ENCODE measurements at places on chromosomes 6 and 20.
A peak's percentile ranks its signal among the peaks of the same experiment; 100 is the strongest.

- DNase-seq, result no peak
Measured at GRCh38 chr6:166437661-166438060, 54.9 kb upstream of the MPC1 start.

GRCh38 chr6:113860181-113860955, 3.2 kb downstream of the MARCKS start:
- DNase-seq, result no peak

DNA sequence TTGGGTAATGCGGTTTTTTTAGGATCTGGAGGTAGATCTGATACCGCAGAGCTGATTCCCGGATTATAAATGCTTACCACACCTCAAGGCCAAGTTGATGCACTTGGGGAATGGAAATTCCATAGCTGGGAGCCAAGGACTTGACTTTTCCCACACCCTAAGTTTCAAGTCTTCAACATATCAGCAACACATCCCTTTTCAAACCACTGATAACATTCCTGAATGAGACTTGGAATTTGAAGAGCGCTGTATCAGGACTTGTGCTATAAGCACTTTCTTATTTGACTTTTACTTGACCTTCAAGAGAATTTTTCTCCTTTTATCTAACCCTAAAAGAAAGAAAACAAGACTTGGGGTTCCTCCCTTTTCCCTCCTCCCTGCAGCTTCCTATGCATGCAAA, 90.6 kb upstream of the NAA20 start:
- no peak for DNase-seq

DNA sequence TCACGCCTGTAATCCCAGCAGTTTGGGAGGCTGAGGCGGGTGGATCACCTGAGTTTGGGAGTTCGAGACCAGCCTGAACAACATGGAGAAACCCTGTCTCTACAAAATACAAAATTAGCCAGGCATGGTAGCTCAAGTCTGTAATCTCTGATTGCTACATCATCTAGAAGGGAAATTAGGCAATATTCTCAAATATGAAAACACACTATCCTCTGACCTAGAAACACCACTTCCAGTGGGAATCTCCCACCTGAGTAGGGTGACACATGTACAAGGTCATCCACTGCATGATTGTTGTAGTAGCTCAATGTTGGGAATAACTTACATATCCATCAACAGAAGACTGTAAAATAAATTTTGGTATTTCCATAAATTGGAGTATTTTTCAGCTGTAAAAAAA, 19.1 kb upstream of the SIRPD start:
- no peak for DNase-seq

DNA sequence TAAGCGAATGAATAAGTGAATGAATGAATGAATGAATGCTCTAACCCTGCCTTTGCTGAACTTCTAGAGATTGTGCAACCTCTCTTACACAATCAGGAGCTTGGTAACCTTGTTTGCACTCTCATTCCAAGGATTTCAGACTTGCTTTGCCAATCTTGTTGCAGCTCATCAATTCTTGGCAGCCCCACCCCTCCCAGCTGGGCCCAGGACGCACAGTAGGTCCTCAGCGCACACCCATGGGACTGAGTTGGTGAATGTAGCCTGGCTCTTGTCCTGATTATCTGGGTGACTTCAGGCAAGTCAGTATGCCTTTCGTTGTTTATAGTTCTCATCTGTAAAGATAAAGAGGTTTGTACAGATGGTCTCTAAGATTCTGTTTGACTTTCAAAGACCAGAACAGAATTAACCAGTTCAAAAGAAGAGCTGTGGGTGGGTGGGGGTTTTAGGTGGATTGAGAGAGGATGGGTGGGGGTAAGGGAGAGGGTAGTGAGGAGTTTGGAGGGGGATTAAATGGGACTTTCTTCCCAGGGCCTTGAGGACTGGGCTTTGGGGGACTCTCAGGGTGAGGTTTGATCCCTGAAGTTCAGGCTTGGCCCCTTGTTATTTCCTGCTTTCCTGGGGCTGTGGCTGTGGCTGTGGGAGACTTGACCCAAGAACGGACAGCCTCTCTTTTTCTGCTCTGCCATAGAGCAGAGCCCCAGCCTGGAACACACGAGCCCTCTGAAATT, 33.2 kb downstream of the VEGFA start:
- no peak for DNase-seq

DNA sequence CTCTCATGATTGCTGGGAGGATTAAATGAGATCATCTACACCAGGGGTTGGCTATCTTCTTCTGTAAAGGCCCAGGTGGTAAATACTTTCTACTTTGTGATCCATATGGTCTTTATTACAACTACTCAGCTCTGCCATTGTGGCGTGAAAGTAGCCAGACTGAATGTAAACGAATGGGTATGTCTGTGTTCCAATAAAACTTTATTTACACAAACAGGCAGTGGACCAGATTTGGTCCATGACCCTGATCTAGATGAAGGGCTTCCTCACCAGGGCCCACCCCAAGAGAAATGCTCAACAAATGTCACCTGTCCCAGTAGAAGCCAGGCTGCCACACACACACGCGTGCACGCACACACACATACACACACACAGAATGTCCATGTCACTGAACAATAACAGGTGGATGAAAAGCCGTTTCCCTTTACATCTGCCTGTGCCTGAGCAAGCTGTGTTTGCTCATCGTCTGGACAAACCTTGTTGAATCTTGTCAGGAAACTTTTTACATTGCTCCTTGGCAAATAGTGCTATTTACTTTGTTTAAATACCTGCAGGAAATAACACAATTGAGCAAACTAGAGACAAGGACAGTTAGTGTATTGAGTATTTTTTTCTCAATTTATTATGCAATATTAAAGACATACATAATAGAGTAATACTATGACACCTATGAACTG, 114.3 kb downstream of the EYA2 start:
- no peak for DNase-seq

- DNase-seq, result no peak
Measured at GRCh38 chr20:7090811-7091210, 323.3 kb downstream of the BMP2 start.

DNA sequence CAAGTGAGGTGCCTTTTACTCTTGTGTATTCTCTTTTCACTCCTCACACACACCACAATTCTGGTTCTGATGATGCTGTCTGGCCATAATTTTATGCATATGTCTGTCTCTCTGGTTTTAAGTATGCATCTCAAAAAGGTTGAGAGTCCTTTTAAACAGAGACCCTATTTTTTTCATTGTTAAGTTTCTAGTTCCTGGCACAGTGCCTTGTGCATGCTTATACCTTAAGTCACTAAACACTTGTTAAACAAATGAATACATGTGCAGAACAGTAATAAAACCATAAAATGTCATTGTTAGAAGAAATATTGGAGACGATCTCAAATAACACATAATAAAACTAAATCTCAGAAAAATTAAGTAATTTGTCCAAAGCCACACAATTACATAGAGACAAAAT, 7.9 kb downstream of the ROS1 start:
- DNase-seq, result no peak

GRCh38 chr20:50409495-50409894, 100.7 kb upstream of the PTPN1 start:
- DNase-seq, result no peak

- DNase-seq, result peak; percentile 43
Measured at GRCh38 chr6:168061269-168062210, 17.5 kb downstream of the FRMD1 start.

DNA sequence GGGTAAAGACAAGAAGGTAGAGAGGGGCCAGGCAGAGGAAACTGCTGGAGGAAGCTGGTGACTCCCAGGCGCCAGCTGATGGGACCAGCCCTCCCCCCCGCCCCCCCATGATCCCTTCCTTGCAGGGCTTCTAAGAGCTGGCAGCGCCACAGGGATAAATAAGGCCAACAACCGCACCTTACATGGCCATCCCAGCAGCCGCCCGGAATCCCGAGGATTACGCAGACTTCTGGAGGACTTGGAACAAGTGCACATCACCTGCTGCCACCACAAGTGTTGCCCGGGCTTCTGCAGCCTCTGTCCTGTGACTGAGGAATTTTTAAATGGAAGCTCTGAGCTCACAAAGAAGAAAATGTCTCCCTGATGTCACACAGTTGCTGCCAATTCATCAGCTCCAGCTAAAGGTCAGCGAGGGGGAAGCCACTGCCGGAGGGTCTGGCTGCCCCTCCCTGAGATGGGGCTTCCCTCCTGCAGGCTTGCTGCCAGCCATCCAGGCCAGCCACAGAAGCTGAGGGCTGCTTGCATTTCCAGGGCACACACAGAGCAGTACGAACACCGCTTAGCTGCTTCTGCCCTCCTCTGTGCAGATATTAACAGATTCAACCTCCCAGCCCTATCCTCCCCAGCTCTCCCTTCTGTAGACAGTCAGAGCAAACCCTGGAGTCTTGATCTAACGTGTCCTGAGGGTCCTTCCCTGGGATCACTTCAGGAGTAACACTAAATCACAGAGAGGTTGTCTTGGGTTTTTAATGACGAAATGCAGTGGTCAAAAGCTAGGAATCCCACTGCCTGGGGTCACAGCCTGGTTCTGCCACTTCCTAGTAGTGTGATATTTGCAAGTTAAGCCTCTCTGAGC, 38.6 kb upstream of the PIM1 start:
- DNase-seq, result no peak

GRCh38 chr6:144745439-144745838, 460.3 kb downstream of the UTRN start:
- DNase-seq, result peak; percentile 87

GRCh38 chr20:4681401-4681800, 40.3 kb upstream of the PRND start:
- no peak for DNase-seq

GRCh38 chr6:130934848-130935585, 107.8 kb downstream of the SMLR1 start:
- DNase-seq, result no peak

DNA sequence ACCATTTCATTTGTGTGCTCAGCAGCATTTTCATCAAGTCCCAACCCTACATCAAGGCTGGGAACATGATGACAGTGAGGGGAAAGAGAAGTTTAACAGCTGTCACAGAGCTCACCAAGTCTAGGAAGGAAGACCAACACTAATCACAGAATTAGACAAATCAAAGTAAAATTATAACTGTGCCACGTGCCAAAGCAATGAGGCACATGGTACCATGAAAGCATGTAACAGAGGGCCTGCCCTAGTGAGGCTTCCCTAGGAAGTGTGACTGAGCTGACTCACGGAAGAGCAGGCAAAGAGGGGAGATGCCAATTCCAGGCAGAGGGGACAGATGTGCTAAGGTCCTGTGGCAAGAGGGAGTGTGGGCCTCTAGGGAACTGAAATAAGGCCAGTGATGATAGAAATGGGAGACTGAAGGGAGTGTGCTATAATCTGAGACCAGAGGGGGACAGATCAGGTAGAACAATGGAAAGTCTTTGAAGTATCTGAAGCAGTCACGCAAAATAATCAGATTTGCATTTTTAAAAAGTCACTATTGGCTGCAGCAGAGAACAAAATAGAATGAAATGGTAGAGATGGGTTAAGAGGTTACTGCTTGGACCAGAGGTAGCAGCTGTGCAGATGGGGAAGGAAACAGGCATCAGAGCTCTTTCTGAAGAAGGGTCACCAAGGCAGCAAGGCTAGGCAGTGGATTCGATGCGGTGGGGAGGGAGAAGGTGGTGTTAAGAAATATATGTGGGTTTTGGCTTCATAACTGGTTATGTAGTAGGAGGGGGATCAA, 86.8 kb downstream of the GPR6 start:
- DNase-seq, result no peak

DNA sequence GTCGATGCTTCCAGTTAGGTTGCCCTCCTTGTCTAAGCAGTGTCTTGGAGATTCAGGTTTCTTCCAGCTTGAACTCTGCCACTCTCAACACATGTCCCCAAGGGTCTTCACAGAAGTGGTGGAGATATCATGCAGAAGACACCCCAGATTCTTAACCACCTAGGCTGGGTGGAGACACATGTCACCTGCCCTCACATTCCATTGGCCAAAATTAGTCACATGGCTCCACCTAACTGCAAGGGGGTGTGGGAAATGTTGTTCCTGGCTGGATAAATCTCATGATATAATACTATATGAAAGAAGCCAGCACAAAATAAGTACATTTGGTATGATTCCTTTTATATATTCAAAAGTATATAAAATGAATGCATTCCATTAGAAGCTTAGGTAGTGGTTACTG, 52.9 kb upstream of the SNRPB2 start:
- DNase-seq, result no peak

GRCh38 chr6:109944448-109944847, 33.7 kb upstream of the GPR6 start:
- DNase-seq, result no peak

DNA sequence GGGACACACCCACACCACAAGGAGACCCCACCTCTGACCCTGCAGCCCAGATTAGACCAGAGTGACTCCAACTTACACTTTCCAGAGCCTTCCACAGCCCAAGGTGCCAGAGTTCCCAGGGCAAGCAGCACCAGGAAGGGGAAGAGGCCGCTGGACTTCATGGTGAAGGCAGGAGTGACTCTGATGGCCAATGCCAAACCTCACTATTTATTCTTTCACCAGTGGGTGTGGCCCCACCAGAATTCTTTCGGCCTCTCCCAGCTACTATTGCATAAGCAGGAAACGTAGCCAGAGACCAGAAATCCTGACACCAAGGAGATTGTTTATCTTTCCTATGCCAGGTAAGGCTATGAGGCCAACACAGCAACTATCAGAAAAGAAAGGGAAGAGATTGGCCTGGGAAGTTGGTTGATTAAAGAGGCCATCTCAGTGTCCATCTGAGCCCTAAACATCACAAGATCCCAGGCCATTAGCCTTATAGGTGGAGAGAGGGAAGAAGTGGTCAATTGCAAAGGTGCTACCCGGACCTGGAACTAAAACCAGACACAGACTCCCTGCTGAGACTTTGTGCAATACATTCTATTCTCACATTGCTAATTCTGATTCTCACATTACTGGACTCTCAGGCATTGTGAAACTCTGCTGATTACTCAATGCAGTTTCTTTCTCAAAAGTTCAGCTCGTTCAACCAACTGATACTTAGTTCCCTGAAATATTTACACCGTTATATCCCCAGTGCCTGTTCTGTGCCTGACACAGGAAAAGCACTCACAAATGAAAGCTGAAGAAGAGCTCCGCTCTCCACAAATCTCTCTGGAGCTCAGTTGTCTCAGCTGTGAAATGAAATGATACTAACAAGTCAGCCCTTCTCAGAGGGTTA, at the start of gene SLPI:
SLPI (minus strand) TSS at position 182 of the 880 bp plus-strand sequence; CDS start at position 161, 21 bp downstream.
- no peak for DNase-seq

GRCh38 chr6:129282019-129282418, 399.1 kb downstream of the LAMA2 start:
- no peak for DNase-seq

- no peak for DNase-seq
Measured at GRCh38 chr20:53070706-53071392, 98.7 kb downstream of the TSHZ2 start.

GRCh38 chr6:18183766-18184165, 28.5 kb downstream of the KDM1B start:
- no peak for DNase-seq

DNA sequence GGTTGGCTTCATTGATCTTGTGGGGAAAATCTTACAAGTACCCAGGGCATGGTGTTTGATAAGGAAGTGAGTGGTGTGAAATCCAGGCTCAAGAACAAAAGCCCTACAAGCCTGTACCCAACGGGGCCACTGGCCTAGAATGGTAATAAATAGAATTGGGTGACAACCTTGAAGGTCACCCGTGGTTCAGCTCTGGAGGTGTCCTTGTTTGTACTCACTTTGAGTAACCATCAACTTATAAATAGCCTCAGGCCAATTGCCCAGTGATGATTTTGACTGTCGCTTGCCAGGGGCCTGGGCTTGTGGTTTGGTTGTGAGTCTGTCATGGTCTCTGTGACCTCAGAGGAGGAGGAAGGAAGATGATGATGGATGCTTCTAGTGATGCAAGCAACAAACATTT, 87.8 kb downstream of the PHACTR3 start:
- no peak for DNase-seq

All from NCI-H1436 treated with DMSO at 0.1 percent for 48 hours (cell line).